Activated T-cell treated with anti-CD3 and anti-CD28 coated beads, Interleukin-2, amount 50 U/mL, for 4 hours (primary cell): ENCODE measurements at places on chromosomes 5 and 9.

DNA sequence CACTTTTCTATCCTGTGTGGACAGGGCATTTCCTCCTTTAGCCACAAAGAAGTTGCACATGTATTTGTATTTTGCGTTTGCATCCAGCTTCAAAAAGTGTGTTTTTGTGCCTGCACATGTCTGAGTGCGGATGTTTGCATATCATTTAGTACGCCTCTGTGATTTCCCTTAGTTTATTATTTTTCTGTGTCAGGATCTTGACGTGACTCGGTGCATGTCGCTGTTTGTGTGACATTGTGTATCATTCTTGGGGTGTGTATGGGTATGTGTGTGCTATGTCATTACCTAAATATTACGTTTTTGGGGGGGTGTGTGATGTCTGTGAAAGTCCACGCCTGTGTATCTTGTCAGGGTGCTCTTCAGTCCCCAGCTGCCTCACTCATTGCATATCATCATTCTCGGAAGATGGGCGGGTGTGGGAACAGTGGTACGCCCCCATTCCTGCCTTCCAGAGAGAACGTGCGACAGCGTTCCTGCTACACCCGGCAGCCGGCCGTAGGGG is 416 bp upstream of the PAIP2 start:
- DNase-seq: no peak

GRCh38 chr5:154949781-154950180 is 8.9 kb downstream of the MRPL22 start:
- no peak for DNase-seq

DNA sequence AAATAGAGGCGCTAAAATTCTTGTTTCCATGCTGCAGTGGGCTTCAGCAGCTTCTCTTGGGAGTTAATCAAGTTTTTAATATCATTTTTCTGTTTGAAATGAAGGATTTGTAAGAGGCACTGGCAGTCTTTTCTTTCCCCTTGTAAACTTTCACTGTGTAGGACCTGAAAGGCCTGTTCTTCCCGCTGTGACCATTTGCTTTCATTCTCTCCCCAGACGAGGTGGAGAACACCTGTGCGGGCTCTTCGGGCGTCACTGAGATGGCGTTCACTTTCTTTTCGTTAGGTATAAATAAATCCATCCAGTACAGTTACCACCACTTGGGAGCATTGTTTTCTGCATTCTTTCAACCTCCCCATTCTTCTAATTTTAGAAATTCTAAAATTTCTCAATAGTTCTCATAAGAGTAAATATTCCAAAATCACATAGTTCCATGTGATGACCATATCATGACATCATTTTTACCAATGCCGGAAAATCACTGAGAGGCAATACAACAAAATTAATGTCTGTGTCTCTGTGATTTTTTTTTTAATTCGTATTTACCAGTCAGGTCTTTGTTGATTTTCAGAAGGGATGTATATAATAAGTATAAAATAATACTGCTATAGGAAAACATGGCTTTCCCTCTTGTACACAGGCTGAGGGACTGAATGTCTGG is 131.7 kb upstream of the ICE1 start:
- DNase-seq: no peak

GRCh38 chr5:74765201-74765600 is 1.7 kb downstream of the GFM2 start:
- no peak for DNase-seq

DNA sequence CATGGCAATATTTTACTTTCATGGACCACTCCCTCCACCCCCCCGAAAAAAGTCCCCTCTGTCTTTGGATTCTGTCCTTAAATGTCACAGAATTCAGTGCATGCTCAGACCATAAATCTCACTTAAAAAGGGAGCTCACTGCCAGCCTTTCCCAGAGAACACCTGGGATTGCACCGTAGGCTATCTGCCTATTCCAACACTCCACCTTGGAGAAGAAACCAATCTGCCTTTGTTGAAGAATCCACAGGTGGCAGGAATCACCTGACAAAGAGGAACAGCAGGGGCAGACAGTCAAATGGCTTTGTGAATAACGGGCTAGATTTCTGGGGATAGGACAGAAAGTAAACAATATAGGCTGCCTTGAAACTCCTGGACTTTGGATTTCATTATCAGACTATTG is 306.7 kb upstream of the BRINP1 start:
- DNase-seq: no peak

- DNase-seq: no peak
These were observed 109.3 kb downstream of the JAKMIP2 start for GRCh38 chr5:147673266-147673665.

DNA sequence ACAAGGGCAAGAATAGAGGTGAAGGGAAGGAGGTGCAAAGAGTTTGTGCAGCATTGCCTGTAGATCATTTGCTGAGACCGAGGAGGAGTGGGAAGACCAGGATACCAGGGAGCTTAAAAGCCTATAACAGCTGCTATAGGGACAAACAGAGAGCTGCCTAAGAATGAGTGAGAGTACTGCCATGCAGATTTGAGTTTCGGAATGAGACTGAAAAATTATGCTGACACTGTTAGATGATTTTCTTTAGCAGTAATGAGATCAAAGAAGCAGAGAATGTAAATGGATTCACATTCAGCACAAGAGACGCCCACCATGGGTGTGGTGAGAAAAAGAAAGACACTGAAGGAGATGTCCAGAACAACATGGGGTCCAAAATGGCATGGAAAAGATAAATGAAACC is 69.7 kb downstream of the EPB41L4A start:
- DNase-seq: no peak

DNA sequence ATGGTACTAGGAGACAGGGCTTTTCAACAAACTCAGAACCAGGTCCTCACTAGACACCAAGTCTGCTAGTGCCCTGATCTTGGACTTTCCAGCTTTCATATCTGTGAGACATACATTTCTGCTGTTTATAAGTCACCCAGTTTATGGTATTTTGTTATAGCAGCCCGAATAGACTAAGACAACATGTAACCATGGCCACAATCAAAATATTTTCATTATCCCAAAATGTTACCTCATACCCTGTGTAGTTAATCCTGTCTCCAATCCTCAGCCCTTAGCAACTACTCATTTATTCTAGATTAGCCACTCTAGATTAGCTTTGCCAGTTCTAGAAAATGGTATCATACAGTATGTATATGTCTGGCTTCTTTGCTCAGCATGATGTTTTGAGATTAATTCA is 6.3 kb upstream of the ATG10 start:
- no peak for DNase-seq

GRCh38 chr9:90921104-90921503 is 119.5 kb downstream of the SYK start:
- DNase-seq: no peak

GRCh38 chr9:98049288-98050072 is 7.1 kb upstream of the NANS start:
- DNase-seq: no peak
